ENCODE measurements at places on chromosomes 5 and 9. TPM values are rescaled to one million over a fixed set of nuclear protein-coding genes. Genes with fewer than 3 reads are reported as not detected.

DNA sequence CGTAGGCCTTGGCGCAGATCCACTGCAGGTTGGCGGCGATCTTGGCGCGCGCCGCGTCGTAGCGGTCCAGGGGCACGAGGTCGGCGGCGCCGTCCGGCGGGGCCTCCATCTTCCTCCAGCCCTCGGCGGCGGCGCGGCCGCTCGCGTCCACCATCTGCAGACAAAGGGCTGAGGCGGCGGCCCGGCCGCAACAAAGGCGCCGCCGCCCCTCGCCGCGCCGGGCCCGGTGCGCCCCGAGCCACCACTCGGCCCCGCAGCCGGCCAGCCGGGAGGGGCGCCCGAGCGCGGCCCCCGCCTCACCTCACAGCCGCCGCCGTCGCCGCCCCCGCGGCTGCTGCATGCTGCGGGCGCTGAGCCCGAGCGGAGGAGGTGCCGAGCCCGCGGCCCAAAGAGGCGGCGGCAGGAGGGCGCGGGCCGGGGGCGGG lies 328 bp downstream of the CAMSAP1 start:
- H3K4me1 ChIP-seq = peaks cover 10% of the 10 kb centered on the region
- no peak overlapping the region for H3K27ac ChIP-seq
- DNase-seq = no peak

GRCh38 chr5:20340126-20340525 lies 352.1 kb upstream of the CDH18 start:
- no peaks in the 10 kb centered on the region for H3K27me3 ChIP-seq
- H3K36me3 ChIP-seq = no peaks in the 10 kb centered on the region
- no peak overlapping the region for H3K27ac ChIP-seq
- DNase-seq = no peak
- no peak overlapping the region for H3K4me3 ChIP-seq

- H3K27me3 ChIP-seq = no peaks in the 10 kb centered on the region
- DNase-seq = no peak
- no peaks in the 10 kb centered on the region for H3K36me3 ChIP-seq
- H3K27ac ChIP-seq = no peak overlapping the region
- no peaks in the 10 kb centered on the region for H3K4me1 ChIP-seq
- no peak overlapping the region for H3K4me3 ChIP-seq
Observed at GRCh38 chr5:145737578-145737977, 97.6 kb downstream of the PRELID2 start.

DNA sequence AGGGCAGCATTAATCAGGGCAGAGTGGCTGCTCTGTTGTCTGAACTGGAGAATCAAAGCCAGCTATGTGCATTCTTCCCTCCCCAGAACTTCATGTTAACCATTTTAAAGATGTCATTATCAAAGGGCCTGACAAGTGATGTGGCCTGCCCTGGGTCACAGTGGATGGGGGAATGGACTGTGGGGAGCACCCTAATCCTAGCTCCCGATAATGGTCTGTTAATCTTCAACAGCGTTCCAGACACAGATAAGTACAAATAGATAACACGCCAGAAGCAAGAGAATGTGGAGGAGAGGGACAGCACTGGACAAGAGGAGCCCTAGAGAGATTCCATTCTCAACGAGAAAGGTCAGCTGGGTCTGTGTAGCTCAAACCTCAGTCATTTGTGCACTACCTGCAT lies 77.5 kb downstream of the DPYSL3 start:
- peak overlapping the region; percentile 72 for H3K27ac ChIP-seq
- no peaks in the 10 kb centered on the region for H3K36me3 ChIP-seq
- H3K27me3 ChIP-seq = no peaks in the 10 kb centered on the region
- H3K4me1 ChIP-seq = no peaks in the 10 kb centered on the region
- no peak for DNase-seq

GRCh38 chr5:19920761-19921160 lies 67.2 kb downstream of the CDH18 start:
- H3K27ac ChIP-seq = no peak overlapping the region
- DNase-seq = no peak
- no peak overlapping the region for H3K4me3 ChIP-seq
- H3K27me3 ChIP-seq = no peaks in the 10 kb centered on the region

GRCh38 chr5:2254880-2255750 lies 372.4 kb upstream of the IRX4 start:
- no peak overlapping the region for H3K4me3 ChIP-seq
- H3K27me3 ChIP-seq = no peaks in the 10 kb centered on the region
- no peaks in the 10 kb centered on the region for H3K36me3 ChIP-seq
- DNase-seq = no peak

GRM6 gene
- total RNA-seq = not detected

GFI1B gene
- not detected for total RNA-seq

DNA sequence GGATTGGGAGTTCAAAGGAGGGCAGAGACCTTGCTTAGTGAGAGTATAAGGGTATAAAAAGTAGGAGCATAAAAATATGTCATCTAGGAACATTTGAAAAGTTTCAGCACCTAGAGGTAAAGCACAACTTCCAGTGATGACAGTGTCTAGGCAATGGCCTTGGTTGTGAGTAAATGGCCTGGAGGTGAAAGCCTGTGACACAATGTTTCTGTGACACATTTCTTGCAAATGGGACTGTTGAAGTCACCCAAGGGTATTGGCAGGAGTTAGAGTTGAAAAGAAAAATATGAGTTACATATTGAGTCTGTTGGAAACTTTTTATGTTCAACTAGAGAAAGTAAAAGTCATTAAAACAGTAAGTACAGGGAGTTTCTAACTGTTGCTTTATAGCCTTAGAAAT lies 14.8 kb downstream of the C5orf47 start:
- no peaks in the 10 kb centered on the region for H3K4me1 ChIP-seq
- no peak overlapping the region for H3K4me3 ChIP-seq
- H3K36me3 ChIP-seq = no peaks in the 10 kb centered on the region
- H3K27ac ChIP-seq = no peak overlapping the region

EPB41L4A gene
- total RNA-seq = 9.4 TPM

CLK4 gene
- 17.6 TPM for total RNA-seq

DNA sequence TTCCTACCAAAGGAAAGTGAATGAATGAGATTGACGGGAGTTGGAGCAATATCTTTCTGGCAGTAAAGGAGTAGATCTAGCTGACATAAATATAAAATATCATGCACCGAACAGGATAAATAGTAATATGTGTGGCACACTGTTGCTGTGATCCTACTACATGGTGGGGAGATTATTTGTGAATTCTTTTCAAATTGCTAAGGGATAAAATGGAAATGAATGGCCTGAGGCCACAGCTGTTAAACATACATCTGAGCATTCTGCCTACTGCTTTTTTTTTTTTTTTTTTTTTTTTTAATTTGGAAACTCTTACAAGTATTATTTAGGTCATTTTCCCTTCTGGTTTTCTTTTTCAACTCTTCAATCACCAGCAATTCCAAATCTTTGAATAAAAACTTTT lies 66.8 kb downstream of the MEF2C start:
- no peaks in the 10 kb centered on the region for H3K4me1 ChIP-seq
- no peak overlapping the region for H3K27ac ChIP-seq
- no peak for DNase-seq
- no peak overlapping the region for H3K4me3 ChIP-seq

FABP6 gene
- total RNA-seq = not detected

GRCh38 chr9:106877345-106877744 lies 14.4 kb downstream of the ZNF462 start:
- H3K27ac ChIP-seq = no peak overlapping the region
- no peak overlapping the region for H3K4me3 ChIP-seq
- no peak for DNase-seq
- no peaks in the 10 kb centered on the region for H3K36me3 ChIP-seq
- H3K27me3 ChIP-seq = no peaks in the 10 kb centered on the region

GRCh38 chr5:52504584-52505240 lies 283.0 kb upstream of the ITGA1 start:
- DNase-seq = no peak
- H3K4me1 ChIP-seq = no peaks in the 10 kb centered on the region
- H3K36me3 ChIP-seq = no peaks in the 10 kb centered on the region

DNA sequence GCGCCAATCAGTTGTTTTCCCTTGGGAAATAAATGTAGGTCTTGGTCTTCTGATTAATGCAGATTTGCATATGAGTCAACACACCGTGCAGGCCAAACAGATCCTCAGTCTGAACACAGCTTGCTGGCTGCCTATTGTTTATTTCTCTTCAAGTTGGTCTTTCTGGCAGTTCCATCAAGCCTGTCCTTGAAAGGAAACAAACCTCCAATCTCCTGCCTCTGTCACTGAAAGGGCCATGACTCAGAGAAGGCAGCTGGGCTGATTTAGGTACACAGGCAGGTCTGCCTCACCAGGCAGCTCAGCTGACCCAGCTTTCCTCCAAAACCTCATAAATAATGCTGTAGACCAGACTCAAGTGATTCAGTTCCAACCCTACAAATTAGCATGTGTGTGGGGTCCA lies 175.9 kb downstream of the MAN2A1 start:
- H3K36me3 ChIP-seq = no peaks in the 10 kb centered on the region
- H3K27me3 ChIP-seq = no peaks in the 10 kb centered on the region
- no peak overlapping the region for H3K27ac ChIP-seq
- no peak overlapping the region for H3K4me3 ChIP-seq
- no peak for DNase-seq
- H3K4me1 ChIP-seq = no peaks in the 10 kb centered on the region

DNA sequence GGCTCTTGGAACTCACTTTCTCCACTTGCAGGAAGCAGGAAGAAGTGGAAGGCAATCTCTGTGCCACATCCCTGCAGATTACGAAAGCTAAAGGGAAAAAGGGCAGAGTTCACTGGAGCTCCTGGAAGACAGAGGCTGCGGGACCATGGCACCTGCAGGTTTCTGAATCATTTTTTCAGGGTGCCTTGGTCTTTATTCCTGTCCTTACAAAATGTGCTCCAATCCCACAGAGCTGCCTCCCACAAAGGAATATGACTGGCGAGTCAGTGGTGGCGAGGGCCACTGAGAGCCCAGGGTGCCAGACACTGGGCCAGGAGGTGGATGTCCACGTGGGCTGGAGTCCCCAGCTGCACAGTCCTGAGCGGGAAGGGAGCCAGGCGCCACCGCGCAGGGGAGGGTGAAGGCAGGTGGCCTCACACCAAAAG lies 183.0 kb downstream of the FANCC start:
- no peak for DNase-seq
- no peaks in the 10 kb centered on the region for H3K4me1 ChIP-seq
- peaks cover 3% of the 10 kb centered on the region for H3K36me3 ChIP-seq
- no peaks in the 10 kb centered on the region for H3K27me3 ChIP-seq
- no peak overlapping the region for H3K4me3 ChIP-seq

ITGA1 gene
- total RNA-seq = 42.7 TPM

WNK2 gene
- total RNA-seq = not detected

DNA sequence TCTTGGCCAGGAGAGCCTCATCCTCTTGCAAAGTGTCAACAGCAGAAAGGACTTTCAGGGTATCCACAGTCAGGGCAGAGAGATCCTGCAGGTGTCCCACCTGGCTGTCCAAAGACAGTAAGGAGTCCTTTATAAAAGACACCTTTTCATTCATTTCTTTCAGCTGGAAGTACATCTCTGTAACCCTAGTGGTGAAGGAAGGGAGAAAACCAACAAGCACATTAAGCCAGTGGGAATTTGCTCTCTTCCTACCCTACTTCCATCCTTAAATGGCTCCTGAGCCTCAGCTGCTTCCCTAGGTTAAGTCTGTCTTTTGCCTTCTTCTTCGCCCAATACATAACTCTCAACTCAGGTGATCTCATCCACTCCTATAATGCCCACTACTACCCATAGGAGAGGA lies 124.8 kb downstream of the TRPM6 start:
- H3K4me3 ChIP-seq = no peak overlapping the region
- no peak for DNase-seq
- H3K36me3 ChIP-seq = no peaks in the 10 kb centered on the region
- no peaks in the 10 kb centered on the region for H3K4me1 ChIP-seq
- H3K27ac ChIP-seq = no peak overlapping the region

DNA sequence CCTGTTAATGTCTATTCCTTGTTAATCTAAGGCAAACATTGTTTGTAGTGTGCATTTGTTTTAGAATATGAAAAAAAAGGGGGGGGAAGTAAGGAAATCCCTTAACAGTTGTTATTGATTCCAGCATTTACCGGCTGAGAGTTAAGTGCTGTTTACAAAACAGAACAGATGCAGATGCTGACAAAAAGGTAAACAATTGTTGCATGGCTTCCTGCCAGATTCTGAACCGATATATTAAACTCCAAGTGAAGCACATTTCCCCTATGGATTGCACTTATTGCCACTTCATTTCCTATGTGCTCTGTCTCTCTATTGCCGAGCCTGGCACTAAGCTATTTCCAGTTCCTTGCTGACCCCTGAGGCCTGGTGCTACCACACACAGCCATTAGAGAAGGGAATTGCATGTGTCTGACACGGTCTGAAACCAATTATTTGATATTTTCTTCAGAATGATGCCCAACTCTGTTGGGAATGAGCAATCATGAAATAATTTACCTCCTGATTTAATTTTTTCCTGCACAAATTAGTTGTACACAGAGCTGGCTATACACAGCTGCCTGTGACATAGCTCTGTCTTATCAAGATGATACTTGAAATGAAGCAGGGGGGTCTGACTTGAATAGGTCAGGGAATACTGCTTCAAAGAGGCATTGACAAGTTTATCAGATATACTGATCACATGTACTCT lies 109.8 kb downstream of the KIAA0825 start:
- no peaks in the 10 kb centered on the region for H3K27me3 ChIP-seq
- H3K36me3 ChIP-seq = no peaks in the 10 kb centered on the region
- DNase-seq = no peak
- no peak overlapping the region for H3K27ac ChIP-seq
- no peaks in the 10 kb centered on the region for H3K4me1 ChIP-seq

ZNF367 gene
- 3.9 TPM for total RNA-seq

IL31RA gene
- not detected for total RNA-seq

GRCh38 chr9:91117959-91118703 lies 243.6 kb downstream of the AUH start:
- H3K27ac ChIP-seq = peak overlapping the region; percentile 83
- DNase-seq = peak; percentile 93
- H3K27me3 ChIP-seq = no peaks in the 10 kb centered on the region
- H3K4me1 ChIP-seq = peaks cover 29% of the 10 kb centered on the region

DNA sequence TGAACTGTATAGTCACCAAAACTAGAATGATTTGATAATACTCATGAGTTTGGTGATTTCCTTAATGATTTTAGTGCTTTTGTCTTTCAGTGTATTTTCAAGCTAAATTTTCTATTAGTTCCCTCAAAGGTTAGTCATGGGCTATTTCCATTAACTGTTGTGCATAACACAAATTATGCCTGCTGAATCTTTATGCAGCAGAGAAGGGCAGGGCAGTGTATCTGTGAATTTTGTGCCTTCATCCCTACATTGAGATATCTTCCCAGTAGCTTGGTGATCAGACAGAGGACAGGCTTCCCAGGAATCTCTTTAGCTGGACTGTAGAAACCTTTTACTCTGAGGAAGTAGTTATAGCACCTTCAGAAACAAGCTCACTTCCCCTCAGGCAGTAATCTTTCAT lies 1036.9 kb downstream of the EFNA5 start:
- no peak for DNase-seq
- H3K27ac ChIP-seq = no peak overlapping the region
- H3K27me3 ChIP-seq = no peaks in the 10 kb centered on the region
- H3K36me3 ChIP-seq = no peaks in the 10 kb centered on the region
- H3K4me3 ChIP-seq = no peak overlapping the region

SHOC1 gene
- not detected for total RNA-seq

- H3K4me1 ChIP-seq = no peaks in the 10 kb centered on the region
- no peaks in the 10 kb centered on the region for H3K27me3 ChIP-seq
- no peak for DNase-seq
- H3K36me3 ChIP-seq = no peaks in the 10 kb centered on the region
Observed at GRCh38 chr5:35488055-35488454, 129.6 kb upstream of the SPEF2 start.
